Glutamatergic neuron (in vitro differentiated cells): ENCODE measurements at places on chromosomes 3 and 15. TPM values are rescaled to one million over a fixed set of nuclear protein-coding genes. Genes with fewer than 3 reads are reported as not detected.

GRCh38 chr3:65674226-65674625 is 364.5 kb downstream of the MAGI1 start:
- DNase-seq = no peak

DNA sequence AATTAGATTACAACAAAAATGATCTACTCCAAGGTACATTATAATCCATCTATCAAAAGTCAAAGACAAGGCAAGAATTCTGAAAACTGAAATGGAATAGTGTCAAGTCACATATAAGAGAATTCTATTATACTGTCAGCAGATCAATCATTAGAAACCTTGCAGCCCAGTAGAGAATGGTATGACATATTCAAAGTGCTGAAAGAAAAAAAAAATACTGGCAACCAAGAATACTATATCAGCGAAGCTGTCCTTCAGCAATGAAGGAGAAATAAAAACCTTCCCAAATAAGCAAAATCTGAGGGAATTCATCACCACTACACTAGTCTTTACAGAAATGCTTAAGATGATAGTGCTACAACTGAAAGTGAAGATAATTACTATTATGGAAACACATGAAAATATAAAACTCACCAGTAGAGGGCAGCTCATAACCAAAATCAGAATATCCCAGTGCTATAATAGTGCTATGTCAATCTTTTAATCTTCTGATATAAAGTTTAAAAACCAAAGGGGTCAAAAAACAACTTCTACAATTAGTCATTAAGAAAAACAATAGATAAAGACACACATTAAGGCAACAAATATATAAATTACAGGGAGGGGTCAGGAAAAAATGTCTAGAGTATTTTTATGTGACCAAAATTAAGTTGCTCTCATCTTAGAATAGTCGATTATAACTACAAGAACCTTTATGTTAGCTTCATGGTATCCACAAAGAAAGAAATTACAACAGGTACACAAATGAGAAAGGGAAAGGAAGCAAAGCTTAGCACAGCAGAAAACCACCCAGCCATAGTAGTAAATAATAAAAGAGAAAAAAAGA is 190.7 kb upstream of the CNTN6 start:
- DNase-seq = no peak

The CLDN18 gene
- not detected for total RNA-seq

The COLQ gene
- 4.8 TPM for total RNA-seq

- no peak for DNase-seq
Observed at GRCh38 chr3:107488942-107489341, 33.8 kb upstream of the BBX start.

The PLIN1 gene
- not detected for total RNA-seq

GRCh38 chr3:171811913-171812335 is 1.6 kb upstream of the PLD1 start:
- DNase-seq = no peak

GRCh38 chr3:127888156-127888555 is 26.9 kb upstream of the KBTBD12 start:
- DNase-seq = no peak

The TTLL13 gene
- total RNA-seq = not detected

GRCh38 chr15:99006904-99007495 is 592 bp downstream of the PGPEP1L start:
- no peak for DNase-seq
